ENCODE measurements at places on chromosomes 13 and 19.

- peak; percentile 37 for DNase-seq
These were observed 89.2 kb downstream of the RGCC start for GRCh38 chr13:41546372-41547190.

DNA sequence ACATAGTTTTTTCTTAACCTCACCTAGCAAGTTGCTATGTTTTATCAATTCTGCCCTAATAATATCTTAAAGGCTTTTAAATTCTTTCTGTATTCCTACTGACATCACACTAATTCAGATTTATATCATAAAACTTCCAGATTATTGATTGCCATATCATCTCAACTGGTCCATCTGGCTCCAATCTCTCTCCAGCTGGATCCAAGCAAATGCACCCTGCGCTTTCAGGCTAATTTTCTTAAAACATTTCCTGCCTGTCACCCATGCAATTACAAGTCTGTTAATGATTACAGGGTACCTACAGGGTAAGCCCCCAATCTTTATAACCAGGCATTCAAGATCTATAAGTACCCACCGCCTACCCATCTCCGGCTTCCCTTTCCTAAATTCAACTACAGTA lies 95.2 kb downstream of the SERP2 start:
- no peak for DNase-seq

GRCh38 chr13:60758637-60759036 lies 361.6 kb downstream of the TDRD3 start:
- DNase-seq, result no peak

GRCh38 chr19:13629687-13630357 lies 123.5 kb upstream of the CACNA1A start:
- no peak for DNase-seq

GRCh38 chr13:109655206-109655600 lies 131.2 kb downstream of the IRS2 start:
- DNase-seq, result peak; percentile 27

DNA sequence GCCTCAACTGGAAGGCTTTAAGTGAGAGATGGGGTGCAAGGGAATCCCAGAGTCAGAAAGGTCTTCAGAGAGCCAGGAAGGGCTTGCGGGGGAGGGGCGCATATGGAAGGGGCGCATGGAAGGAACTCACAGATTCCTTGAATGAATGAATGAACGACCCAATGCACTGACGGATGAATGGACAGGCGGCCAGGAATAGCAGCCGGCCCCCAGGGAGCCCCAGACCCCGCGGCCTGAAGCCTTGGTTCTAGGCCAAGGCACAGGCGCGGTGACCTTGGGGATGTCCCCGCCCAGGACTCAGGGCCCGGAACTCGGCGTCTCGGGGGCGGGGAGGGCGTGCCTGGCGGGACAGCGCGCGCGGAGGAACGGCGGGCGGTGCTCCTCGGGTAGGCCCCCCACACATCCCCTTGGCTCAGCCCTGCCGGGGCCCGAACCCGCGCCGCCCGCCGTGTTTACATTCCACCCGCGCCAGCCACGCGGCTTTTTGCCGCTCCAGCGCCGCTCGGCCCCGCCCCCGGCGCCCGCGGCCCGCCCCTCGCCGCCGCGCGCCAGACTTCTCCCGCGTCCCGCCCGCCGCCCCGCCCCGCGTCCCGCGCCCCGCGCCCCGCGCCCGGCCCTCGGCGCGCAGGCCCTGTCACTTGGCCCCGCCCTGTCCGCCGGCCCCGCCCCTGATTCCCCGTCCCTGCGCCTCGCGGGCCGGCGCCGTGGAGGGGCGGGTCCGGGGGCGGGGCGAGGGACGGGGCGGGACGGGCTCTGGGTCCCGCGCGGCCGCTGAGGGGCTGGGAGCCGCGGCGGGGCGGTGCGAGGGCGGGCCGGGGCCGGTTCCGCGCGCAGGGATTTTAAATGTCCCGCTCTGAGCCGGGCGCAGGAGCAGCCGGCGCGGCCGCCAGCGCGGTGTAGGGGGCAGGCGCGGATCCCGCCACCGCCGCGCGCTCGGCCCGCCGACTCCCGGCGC lies at the start of gene CCNE1:
Gene CCNE1 (plus strand): TSS at position 867 of the 955 bp plus-strand sequence. CDS start 565 bp downstream, outside the sequence.
- peak; percentile 91 for DNase-seq

DNA sequence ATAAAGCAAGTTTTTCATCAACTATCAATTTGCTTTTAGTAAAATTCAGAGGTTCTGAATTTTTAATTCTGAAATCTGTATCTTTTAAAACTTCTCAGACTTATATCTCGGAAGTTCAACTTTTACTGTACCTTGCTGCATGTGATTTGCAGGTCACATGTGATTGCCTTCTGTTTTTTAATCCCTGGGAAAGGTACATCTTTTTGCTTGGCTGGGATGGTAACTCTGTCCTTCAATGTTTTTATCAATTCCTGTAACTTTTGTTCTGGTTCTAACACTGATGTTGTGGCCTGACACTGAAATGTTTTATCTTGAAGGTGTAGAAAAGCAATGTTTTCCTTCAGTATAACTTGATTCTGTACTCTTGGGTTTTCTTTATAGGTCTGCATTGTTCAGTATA lies 16.2 kb upstream of the NAA16 start:
- no peak for DNase-seq

GRCh38 chr13:40438022-40438680 lies 228.3 kb downstream of the FOXO1 start:
- no peak for DNase-seq

- DNase-seq, result no peak
These were observed 14.9 kb downstream of the UBL3 start for GRCh38 chr13:29835280-29836061.

DNA sequence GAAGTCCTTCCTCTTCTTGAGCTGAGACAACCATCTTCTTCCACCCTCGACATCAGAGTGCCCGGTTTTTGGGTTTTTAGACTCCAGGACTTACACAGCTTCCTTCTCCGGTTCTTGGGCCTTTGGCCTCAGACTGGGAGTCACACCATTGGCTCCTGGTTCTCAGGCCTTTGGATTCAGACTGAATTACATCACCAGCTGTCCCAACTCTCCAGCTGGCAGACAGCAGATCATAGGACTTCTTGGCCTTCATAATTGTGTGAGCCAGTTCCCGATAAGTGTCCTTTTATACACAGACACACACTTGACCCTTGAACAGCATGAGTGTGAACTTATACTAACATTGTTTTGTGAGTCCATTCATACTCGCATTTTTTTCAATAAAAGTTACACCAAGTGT lies 166.0 kb upstream of the UBL3 start:
- no peak for DNase-seq

GRCh38 chr19:30328096-30328495 lies 44.1 kb upstream of the ZNF536 start:
- no peak for DNase-seq

DNA sequence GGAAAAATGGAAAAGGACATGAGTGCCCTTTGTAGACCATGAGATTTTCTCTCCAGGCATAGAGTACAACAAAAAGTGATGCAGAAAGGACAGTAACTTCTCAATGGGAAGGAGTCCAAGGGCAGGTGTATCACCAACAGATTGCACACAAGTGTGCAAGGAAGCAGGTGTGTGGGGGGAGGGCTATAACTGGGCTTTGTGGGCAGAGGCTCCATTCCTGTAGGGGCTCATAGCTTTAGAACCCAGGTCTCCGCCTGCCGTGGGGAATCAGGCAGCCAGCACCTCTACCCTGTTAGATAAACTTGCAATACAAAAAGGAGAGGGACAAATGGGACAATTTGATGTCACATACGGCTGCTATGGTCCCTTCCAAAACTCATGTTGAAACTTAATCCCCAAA lies 119.8 kb downstream of the MIPEP start:
- no peak for DNase-seq

GRCh38 chr19:3698974-3699740 lies 1.1 kb downstream of the PIP5K1C start:
- peak; percentile 35 for DNase-seq

- DNase-seq, result no peak
These were observed 58.6 kb downstream of the ERCC5 start for GRCh38 chr13:102904408-102904862.

DNA sequence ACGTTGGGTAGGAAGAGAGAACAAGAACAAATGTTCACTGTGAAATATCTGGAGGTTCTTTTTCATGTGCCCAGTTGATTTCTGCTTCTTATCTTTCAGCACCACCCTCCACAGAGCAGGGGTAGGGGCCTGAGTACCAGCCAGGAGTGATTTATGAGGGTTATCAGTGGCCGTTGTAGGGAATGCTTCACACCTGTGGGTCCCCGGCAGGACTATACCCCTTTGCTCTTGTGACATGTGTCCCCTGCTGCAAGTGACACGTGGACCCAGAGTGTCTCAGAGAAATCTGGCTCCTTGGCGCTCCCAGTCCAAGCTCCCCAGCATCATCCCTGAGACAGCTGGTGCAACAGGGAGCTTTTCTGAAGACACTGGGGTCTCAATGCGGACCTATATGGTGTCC lies 29.7 kb downstream of the SIAH3 start:
- DNase-seq, result no peak

DNA sequence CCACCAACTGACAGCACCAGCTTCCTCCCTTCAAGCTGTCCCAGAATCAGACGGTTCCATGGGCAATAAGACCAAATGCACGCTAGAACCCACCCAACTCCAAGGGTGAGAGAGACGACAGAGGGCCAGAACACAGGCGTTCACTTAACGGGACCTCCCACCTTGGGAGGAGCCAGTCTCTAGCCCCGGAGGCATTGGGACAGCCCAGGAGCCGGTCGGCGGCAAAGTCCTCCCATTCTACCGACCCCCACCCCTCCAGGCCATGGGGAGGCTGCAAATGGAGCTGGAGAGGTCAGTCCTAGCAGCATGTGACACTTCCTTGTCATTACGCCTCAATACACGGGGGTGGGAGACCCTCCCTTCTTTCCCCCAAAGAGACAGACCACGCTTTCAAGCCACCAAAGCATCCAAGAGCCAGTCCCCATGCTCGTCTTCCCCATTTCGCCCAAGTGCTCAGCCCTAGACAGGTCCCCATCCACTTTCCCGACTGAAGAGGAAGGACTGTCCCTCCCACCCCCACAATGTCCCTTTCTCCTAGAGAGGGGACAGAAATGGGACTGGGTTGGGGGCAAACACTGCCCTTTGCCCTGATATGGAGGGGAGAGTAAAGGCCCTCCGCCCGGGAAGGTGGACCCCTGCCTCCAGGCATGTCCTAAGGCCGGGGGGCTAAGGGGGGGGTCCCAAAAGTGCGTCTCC lies 964 bp downstream of the KHSRP start:
- DNase-seq, result no peak

- peak; percentile 42 for DNase-seq
These were observed 10.5 kb upstream of the TINCR start for GRCh38 chr19:5578097-5578846.

DNA sequence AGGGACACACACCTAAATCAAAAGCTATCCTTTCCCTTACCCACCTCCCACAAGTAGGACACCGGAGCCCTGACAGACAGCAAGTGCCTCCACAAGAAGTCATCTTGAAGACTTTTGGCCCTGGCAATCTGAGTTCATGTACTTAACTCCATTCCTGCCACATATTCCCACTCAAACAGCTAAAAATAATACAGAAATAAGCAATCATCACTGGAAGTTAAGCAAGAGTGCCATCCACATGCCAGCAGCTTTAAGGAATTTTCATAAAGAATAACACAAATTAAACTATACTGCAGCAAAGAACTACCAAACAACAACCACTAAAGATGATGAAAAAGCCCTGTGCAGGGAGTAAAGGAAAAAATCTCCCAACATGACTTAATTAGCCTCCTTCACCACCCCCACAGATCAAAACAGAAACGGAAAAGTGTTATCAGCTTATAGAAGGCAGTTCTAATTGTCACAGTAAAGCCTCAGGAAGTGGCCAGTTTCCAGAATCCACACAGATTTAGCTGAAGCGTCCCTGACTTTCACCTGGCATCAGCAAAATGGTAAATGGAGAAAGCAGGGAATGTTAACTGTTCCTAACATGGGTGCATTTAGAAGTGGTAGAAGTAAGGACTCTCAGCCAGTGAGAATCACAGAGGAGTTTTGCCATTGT lies 343.9 kb downstream of the TBC1D4 start:
- DNase-seq, result no peak

GRCh38 chr19:35959040-35959967 lies 23.1 kb downstream of the LRFN3 start:
- peak; percentile 68 for DNase-seq

- DNase-seq, result peak; percentile 26
These were observed 22.5 kb downstream of the NKPD1 start for GRCh38 chr19:45138303-45138751.

- DNase-seq, result peak; percentile 64
These were observed at the start of gene R3HDM4 for GRCh38 chr19:913080-913748. TSS of gene R3HDM4 (minus strand) at chr19:913219. CDS start at chr19:913157, 62 bp downstream.

GRCh38 chr13:23447927-23448326 lies 14.4 kb upstream of the SACS start:
- DNase-seq, result no peak

Measured in putamen (tissue), 1 donor.